ENCODE measurements at places on chromosomes 3 and 15.

DNA sequence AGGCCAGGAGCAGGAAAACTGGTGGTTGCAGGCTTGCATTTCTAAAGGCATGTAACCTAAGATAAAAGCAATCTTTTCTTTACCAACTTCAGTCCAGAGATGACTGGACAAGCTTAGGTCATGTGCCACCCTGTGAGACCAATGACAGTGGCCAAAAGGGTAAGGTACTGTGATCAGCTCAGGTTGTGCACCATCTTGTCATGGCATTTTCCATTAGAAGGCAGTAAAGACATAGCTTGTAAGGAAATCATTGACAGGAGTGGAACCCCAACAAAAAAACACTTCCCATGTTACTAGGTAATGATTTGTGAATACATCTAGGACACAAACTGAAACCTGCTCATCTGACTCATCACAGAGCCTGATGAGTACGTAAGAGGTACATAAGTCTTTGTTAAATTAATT is 35.2 kb downstream of the SSR3 start:
- no peak for DNase-seq

DNA sequence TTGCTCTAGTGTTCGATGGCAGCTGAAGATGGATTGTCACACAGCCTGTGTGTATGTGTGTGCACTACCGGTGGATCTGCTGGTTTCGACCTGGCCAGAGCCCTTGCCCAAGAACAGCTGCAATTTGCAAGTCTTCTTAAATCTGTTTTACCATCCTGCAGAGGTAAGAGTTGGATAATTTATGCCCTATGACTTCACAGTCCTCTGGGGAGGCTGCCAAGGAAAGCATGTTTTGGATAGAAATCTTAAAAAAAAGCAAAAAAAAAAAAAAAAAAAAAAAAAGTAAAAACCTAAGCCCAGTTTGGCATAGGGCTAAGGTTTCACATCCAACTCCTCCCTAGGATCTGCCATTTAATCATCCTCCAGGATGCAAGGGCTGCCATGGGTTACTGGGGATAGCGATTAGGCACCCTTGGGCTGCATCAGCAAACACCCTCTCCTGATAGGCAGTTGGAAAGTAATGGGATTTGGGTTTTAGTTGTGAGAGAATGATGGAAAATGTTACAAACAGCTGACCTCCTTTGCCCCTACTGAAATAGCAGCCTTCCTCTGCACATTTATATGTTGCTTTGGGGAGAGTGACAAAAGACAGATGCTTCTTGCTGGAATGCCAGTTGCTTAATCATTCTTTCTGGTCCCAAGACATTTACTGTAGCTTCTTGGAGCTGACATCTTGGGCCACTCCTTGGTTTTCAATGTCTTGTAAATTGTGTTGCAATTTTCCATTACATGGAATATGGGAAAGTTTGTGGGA is 35.4 kb downstream of the CD200R1L start:
- no peak for DNase-seq

GRCh38 chr3:177822681-177823096 is 625.4 kb upstream of the TBL1XR1 start:
- DNase-seq, result no peak

DNA sequence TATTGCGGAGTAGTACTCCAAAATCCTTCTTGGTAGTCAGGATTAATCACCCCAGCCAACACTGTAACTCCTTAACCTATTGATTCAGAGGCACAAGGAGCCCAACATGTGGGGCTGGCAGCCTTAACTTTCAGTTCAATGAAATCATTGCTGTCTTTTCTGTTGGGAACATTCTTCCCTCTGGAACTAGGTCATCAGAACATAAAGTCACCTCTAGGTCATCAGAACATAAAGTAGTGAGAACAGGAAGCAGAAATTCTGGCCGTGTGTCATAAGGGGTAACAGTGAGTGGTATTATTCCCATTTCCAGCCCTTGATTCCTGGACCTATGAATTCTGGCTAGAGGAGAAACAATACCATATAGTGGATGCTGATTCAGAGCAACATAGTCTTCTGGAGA is 71.5 kb upstream of the TNIK start:
- DNase-seq, result no peak

- DNase-seq, result no peak
These were observed 109.0 kb downstream of the CGGBP1 start for GRCh38 chr3:87949879-87950208.

DNA sequence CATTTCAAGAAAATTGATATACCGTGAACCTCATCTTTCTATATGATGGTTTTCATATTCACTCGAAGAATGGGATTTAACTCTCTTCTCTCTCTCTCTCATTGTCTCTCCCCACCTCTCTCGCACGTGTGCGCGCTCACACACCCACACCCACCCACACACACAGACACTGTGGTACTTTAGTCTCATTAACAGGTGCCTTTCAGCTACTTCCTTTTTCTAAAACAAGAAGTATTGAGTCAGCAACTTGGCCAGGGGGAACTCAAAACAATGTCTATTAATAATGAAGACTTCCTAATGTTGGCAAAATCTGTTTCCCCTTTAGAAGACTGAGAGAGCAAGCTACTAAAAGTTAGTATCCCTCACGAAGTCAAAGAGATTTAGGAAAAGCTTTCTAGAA is 150.7 kb downstream of the TMCO5A start:
- no peak for DNase-seq

GRCh38 chr15:38263996-38264395 is 11.4 kb downstream of the SPRED1 start:
- DNase-seq, result no peak
